ENCODE measurements at places on chromosomes 6 and 20.
A peak's percentile ranks its signal among the peaks of the same experiment; 100 is the strongest.

DNA sequence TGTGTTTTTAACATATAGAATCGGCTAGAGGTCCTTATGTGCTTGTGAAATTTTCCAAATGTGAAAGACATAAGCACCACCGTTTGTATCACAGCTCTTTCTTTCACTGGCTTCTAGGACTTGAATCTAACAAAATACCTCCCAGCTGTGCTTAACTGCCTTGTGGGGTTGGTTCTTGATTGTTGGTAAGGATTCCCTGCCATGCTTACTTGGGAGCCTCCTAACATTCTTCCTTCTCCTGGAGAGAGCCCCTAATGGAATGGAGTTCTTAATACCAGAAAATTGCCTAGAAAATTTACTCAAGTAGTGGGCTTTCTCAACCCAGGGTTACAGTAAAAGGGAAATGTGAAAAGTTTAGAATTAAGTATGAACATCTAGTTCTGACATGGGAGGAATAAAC is 121.2 kb downstream of the COL19A1 start:
- DNase-seq = no peak

DNA sequence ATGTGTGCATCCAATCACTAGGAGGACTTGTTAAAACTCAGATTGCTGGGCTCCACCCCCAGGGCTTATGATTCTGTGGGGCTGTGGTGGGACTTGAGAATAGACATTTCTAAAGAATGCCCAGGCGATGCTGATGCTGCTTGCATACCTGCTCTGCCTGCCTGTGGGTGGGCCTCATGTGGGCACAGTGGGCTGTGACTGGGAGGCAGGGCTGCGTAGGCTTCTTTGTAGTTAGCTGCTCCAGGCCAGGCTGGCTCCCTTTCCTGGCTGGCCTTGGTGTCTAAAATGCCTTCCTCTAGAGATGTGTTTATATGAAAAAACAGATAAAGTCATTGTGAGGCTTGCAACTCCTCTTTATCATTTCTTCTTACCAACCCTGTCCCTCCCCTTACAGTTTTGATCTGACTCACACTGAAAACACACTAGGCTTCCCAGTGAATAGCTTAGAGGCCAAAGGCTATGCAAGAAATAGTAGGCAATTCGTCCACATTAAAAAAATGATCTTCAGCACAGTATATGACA is 495.5 kb upstream of the MAP3K7 start:
- DNase-seq = no peak

DNA sequence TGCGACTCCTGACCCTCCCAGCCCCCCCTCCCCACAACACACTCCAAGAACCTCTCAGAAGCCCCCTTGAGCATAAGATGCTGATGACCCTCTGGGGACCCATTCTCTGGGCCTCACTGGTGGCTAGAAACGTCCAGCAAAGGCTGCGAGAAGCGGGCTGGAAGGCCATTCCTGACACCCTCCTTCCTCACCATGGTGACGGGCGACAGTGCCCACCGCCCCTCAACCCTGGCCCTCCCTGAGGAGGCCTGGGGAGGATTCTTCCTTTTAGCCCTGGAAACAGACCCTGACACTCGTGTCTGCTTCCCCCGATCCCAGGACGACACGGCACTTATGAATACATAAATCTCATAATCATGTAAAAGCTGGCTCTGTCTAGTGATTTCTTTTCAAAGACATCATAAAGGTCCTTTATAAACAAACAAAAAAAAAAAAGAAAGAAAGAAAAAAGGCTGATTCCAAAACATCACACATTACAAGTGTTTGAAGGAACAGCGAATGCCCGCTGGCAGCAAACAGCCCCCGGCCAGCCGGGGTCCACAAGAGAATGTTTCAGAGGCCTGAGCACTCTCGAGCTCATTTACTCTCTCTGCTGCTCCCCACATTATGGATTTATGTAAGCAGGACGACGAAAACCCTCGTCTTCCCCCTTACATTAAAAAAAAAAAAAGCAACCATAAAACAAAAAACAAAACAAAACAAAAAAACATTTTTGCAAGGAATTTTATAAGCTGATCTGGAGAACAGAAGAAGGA is 40.7 kb downstream of the PREX1 start:
- no peak for DNase-seq

DNA sequence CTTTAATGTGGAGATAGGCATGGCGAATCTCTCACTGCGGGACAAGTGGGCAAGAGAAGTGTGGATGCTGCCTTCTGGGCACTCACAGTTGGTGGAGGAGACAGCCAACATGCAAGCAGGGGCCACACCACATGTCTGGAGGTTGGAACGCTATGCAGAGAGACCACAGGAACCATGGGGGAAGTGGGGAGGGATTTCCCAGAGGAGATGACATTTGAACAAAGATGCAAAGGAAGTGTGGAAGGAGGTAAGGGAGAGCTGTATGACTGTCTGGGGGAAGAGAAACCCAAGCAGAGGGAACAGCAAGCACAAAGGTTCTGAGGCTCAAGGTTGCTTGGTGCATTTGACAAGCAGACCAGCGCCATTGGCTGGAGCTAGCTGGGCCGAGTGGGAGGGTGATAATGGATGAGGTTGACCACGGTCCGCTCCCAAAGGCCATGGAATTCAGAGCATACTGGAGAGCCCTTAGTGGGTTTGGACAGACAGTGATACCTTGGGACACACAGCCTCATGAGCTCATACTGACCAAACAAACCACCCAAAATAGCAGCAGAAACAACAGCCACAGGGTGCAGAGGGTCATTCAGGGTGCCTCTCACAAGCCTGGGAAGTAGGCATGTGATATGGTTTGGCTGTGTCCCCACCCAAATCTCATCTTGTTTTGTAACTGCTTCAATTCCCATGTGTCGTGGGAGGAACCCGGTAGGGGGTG is 7.6 kb upstream of the FAM110A start:
- peak; percentile 4 for DNase-seq

DNA sequence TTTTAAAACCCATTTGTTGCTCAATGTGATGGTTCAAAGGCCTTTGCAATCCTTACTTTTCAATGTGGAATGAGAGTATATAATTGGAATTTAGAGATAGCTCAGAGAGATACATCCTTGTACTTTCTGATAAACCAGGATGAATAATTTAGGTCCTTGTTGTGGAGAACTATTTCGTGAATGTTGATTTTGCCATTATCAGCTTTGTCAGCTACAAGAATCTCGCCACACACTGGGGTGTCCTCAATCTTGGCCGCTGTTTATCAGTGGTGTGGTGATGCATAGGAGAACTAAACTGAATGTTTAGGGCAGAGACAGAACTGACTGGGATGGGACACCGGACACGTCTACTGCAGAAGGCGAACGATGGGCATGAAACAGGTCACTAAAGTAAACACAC is 111.2 kb upstream of the SLC35B3 start:
- DNase-seq = no peak

GRCh38 chr20:50737352-50737751 is 6.0 kb downstream of the PARD6B start:
- DNase-seq = no peak

DNA sequence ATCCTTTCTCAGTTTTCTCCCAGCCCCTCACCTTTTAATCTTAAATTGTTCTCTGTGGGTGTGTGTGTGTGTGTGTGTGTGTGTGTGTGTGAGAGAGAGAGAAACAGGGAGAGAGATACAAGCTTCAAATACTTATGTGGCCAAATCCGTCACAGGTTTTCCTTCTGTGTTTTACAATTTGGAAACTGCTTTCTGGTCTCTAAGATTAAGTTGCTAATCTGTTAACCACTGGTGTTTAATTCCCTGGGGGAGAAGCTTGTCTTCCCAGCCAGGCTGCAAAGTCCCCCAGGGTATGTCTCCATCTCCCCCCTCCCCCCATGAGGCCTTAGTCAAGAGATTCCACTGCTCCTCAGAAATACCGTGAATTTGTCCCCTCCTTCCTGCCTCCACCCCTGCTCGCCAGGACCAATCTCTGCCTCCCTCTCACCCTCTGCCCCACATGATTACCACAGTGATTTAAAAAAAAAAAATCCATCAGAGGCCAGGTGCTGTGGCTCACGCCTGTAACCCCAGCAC is 49.0 kb downstream of the RIPOR3 start:
- DNase-seq = no peak

DNA sequence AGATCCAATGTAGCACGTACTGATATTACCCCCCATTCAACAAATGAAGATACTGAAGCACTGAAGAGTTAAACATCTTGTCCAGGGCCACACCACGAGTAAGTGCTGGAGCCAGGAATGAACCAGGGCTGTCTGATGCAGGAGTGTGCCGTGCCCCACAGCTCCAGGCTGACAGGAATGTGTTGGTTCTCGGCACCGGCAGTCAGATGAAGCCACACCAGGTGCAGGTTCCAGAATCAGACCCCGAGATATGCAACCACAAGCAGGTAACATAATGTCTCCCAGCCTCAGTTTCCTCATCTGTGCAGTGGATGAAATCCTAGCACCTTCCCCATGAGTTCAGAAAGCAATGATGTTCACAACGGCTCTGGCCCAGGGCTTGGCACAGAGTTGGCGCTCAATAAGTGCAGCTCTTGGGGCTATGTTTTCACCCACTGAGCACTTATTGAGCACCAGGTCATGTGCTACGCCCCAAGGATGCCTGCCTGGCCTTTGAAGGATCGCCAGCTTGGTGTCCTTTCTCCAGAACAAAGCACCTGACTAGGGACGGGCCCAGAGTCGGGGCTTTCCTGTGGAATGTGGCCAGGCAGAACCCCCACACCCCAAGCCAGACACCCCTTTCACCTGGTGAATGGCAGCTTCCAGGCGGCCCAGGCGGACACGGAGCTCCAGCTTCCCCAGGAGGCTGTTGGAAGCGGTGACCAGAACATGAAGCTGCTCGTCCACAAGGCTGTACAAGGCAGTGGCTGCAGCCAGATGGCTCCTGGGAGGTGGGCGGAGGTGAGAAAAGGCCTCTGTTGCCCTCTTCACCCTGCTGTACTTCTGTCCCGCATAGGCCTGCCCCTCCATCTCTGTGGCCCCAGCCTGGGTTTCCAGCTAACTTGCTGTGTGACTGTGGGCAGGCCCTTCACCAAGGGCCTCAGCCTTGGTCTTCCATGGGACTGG is 41.3 kb downstream of the KIAA1755 start:
- no peak for DNase-seq

DNA sequence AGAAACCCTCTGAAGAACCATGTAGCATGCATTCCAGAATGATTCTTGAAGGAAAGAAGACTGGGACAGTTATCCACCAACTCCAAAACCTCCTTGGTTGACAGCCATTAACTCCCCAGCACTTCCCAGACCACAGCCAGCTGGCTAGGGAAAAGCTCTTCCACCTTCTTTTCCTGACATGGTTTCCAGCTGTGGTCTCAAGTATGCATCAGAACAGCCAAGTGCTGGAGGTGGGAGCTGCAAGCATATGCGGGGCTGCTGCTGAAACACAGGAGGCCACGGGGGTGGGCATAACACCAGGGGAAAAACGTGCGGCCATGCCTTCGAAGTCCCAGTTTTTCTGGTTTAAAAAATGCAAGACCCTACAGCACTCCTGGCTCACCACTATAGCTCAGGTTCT is 108.0 kb upstream of the FAM184A start:
- DNase-seq = no peak

GRCh38 chr6:134814076-134814695 is 135.7 kb downstream of the ALDH8A1 start:
- peak; percentile 22 for DNase-seq

- DNase-seq = no peak
These were observed 181.9 kb downstream of the SCP2D1 start for GRCh38 chr20:18995455-18995854.

GRCh38 chr6:42113936-42114636 is 28.3 kb downstream of the C6orf132 start:
- DNase-seq = peak; percentile 58

DNA sequence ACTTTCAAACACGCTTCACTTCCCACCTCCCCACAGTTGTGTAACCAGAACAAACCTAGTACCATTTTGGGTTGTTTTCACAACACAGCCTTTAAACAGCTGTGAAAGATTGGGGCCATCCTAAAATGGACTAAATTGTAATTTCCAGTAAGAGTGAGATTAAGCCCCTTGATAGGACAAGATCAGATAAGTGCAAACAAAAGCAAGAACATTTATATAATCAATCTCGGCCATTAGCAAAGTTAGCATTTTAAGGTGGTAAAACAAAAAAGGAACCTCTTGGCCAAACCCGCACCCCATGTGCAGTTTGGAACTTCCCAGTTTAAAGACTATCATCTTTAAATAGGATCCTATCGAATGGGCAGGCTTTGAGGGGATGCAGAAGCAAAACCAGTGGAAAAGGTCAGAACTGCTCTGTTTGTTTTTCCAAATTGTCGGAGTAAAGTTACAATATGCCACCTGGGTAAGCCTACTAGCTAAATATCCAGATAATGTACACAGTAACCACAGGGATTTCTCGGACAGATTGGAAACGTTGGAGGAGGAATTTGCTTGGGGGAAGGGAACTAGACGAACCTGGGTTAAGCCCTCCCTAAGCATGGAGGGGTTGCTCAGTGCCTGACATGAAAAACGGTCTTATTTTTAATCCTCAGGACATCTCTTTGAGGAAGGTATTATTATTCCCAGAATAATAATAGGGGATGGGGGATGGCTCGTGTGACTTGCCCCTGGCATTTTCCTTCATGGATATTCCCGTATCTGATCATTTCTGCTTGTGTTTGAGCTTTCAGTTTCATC is 159.8 kb upstream of the SALL4 start:
- no peak for DNase-seq

GRCh38 chr6:146870760-146871159 is 272.0 kb downstream of the ADGB start:
- no peak for DNase-seq

DNA sequence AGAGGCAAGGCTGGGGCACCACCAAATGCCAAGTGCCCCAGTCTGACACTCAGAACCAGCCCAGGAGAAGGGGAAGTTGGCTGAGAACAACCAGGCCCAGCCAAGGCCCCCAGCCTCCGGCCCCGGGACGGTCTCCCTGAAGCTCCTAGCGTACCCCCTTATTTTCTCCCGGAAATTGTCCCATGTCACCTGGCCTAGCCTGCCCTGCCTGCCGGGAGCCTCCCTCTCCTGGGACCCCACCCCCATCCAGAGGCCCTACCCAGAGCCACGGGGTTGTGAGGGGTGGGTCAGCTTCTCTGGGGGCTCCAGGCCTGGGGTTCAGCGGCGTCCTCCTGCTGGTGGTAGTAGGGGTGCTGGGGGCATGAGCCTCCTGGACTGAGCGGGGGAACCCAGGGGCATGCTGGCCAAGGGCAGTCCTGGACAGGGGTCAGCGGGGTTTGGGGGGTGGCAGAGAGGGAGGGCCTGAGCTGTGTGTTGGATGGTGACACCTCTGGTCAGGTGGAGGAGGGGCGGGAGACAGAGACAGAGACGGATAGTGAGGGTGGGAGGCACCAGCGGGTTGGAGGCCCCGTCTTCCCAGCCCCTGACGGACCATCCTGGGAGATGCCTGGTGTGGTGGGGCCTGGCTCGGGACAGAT is 7.9 kb upstream of the SLCO4A1 start:
- no peak for DNase-seq

DNA sequence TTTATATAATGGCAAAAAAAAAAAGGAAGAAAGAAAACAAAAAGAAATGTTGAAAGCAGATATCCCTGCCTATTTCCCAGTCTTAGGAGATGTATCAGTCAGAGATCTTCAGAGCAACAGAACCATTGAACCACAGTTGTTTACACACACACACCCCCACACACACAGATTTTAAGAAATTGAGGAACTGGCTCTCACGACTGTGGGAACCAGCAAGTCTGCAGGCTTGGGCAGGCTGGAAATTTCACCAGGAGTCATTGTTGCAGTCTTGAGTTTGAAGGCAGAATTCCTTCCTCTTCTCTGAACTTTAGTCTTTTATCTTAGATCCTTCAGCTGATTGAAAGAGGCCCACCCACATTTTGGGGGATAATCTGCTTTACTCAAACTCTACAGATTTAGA is 380.9 kb downstream of the CDKAL1 start:
- DNase-seq = no peak

- peak; percentile 42 for DNase-seq
These were observed 99.6 kb upstream of the COL21A1 start for GRCh38 chr6:56346958-56347357.

GRCh38 chr6:15604843-15605242 is 58.0 kb downstream of the DTNBP1 start:
- DNase-seq = no peak

Measured in RCC 7860 (cell line).